ENCODE measurements at places on chromosomes 12 and 14.

DNA sequence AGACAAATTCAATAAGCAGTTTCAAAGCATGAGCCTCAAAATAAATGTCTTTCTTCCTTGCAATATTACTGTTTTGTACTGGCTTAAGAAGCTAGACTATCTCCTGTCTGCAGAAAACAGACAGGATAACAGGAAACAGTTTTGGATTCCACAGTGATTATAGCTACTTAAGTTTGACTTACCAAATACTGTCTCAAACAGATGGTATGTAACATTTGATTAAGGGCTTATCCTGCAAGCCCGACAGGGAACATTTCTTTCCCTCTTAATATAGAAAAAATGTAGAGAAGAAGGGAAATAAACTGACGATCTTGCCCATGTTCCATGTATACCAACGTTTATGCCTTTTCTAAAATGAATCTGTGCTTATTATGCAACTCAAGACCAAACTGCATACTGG lies 179.9 kb upstream of the EEA1 start:
- no peak for DNase-seq

- DNase-seq: peak; percentile 27
Observed at GRCh38 chr14:101823066-101823465, 61.6 kb downstream of the PPP2R5C start.

DNA sequence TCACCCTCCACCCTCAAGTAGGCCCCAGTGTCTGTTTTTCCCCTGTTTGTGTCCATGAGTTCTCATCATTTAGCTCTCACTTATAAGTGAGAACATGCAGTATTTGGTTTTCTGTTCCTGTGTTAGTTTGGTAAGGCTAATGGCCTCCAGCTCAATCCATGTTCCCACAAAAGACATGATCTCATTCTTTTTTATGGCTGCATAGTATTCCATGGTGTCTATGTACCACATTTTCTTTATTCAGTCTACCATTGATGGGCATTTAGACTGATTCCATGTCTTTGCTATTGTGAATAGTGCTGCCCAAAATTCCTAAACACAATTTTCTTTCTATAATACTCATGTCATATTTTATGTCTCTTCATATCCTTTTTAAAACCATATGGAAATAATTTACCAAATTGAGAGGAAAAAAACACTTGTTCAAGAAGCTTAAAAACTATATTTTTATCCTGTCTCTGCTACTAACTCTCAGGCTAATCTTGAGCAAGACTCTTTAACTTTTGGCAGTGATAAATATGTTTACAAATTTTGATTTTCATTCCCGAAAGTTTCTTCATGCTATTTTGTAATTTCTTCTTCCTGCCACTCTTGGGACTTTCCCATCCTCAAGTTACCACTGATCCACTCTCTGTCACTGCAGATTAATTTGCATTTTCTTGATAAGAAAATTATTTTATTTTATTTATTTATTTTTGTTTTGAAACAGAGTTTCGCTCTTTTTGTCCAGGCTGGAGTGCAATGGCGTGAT lies 28.0 kb upstream of the OSBPL8 start:
- no peak for DNase-seq

- no peak for DNase-seq
Observed at GRCh38 chr12:79128956-79129355, 264.4 kb downstream of the SYT1 start.

- no peak for DNase-seq
Observed at GRCh38 chr12:113424456-113424855, 2.3 kb downstream of the SDSL start.

GRCh38 chr12:18798535-18799361 lies 60.8 kb downstream of the CAPZA3 start:
- no peak for DNase-seq

- DNase-seq: no peak
Observed at GRCh38 chr14:45258073-45258472, 5.1 kb upstream of the MIS18BP1 start.

DNA sequence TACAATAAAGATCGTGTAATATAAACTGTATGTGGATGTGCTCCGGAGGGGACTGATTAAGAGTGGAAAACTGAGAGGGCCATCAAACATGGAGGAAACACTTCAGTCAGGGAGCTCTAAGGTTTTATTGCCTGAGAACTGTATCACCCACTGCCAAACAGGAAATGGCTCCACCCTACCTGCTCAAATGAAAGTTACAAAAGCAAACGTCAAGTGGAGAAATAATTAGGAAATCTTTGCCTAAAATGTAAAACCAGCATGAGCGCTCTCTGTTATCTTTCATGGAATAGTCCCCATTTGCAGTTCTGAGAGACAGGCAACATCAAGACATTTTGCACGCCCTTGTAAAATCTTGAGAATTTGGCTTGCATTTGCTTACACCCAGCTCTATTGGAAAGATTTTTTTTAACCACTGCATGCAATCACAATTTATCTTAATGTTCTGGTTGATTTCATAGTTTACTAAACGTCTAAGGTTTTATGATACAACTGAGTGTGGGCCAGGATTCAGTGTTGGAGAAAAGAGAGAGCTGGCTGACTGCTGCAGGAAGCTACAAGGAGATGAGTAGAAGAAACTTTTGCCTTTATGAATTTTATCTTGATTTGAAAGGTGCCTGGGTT lies 344.0 kb upstream of the PRICKLE1 start:
- DNase-seq: no peak

DNA sequence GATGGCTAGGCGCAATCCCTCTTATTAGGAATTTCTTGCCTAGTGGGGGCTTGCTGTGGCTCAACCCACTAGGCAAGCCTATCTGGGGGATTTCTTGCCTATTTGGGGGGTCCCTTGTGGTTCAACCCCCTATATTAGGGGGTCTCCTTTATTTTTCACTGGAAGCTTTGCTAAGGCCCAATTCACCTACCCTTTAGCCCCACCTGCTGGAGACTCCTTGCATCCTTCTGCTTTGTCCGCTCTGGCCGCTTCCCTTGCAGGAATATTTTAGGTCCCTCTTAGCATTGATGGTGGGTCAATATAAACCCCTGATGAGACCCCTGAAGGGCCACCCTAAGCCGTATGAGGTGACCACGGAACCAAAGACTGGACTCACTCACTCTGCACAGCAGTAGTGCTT lies 1552.1 kb downstream of the AACS start:
- DNase-seq: peak; percentile 6

GRCh38 chr12:120235369-120236323 lies 29.9 kb downstream of the PXN start:
- peak; percentile 49 for DNase-seq

- DNase-seq: no peak
Observed at GRCh38 chr14:21395450-21395849, 11.6 kb upstream of the SUPT16H start.

DNA sequence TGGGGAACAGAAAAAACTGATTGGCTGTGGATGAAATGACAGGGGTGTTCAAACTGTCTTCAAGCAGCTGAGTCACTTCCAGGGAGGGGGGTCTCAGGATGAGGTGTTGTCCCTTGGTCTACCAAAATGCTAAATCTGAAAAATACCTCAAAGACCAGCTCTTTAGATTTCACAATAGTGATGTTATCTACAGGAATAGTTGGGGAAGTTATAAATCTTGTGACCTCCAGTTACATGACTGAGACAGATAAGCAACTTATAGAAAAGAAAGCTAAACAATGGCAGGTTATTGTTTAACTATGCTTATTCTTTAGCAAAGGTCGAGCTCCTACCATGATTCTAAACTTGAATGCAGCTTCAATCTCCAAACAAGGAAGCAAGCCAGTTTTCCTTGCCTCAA lies 125.4 kb downstream of the SYT10 start:
- DNase-seq: no peak

- DNase-seq: no peak
Observed at GRCh38 chr14:61644175-61644574, 51.1 kb upstream of the HIF1A start.

- no peak for DNase-seq
Observed at GRCh38 chr14:20551606-20552005, 9.2 kb downstream of the RNASE9 start.

- DNase-seq: no peak
Observed at GRCh38 chr14:21528381-21529348, 2.5 kb upstream of the SALL2 start.

DNA sequence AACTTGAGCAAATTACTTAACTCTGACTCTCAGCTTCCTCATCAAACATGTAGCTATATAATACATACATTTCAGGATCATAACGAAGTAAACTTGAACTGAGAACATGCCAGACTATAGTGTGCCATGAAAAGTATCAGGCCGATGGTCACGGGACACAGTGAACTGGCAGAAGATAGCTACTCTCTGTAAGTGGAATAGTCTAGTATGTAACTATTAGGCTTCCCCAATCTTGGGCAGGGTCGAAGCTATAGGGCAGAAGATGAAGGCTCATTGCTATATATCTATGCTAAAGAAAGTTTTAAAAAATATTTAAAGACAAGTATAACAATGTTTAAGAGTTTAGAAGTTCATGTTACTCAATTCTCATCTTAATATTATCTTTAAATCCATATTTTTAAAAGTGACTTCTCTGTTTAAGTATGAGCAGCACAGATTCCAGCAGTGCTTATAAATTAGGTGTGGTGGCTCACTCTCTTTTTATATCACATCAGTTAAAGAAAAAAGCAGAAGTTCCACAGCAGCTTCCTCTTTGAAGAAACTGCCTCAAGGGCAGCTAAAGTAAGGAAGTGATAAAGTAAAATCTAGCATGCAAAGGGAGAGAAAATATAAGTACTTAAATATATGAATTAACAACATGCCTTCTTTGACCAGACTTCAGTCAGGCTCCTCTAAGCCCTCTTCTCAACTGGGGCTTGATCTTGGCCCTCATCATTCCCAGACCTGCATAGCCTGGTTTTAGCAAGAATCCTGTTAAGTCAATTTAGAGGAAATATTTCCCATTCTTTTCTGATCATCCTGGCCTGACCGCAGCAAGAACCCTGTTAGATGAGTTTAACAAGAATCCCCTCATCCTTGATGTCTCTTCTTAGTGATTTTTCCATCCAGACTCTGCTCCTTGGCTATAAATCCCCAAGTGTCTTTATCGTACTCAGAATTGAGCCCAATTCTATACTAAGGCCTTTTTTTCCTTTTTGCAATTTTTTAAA lies 8.4 kb upstream of the GLIPR1 start:
- no peak for DNase-seq

DNA sequence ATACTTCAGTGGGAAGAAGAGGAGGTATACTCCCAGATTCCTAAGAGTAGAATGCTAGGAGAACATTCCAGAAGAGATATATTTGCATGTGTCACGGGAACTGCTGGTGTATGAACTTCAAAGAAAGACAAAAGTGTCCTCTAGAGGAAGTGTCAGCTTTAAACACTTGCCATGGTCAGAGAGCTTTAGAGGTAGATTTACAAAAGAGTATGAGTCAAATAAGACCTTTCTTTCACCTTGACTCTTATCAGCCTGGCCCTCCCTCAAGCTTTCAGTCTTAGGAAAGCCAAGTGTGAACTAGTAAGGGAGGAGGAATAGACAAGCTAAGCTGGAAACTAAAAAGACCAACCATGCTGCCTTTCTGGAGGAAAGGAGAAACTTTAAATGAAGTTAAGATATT lies 34.7 kb downstream of the COX8C start:
- DNase-seq: no peak

GRCh38 chr14:25993830-25994229 lies 604.0 kb downstream of the NOVA1 start:
- DNase-seq: no peak
